ENCODE measurements at places on chromosomes 3 and 15. TPM values are rescaled to one million over a fixed set of nuclear protein-coding genes. Genes with fewer than 3 reads are reported as not detected.

SPATA12 gene
- total RNA-seq = 0.17 TPM

- DNase-seq = no peak
Observed at GRCh38 chr3:194744826-194745225, 59.1 kb downstream of the FAM43A start.

- DNase-seq = peak; percentile 91
Observed at GRCh38 chr3:101940521-101941317, 91.4 kb downstream of the NFKBIZ start.

GABRR3 gene
- total RNA-seq = not detected

GRCh38 chr3:153889905-153890334 is 231.3 kb upstream of the ARHGEF26 start:
- no peak for DNase-seq

TMC3 gene
- total RNA-seq = 0.05 TPM

GRCh38 chr15:77670558-77671361 is 38.0 kb upstream of the LINGO1 start:
- no peak for DNase-seq

DNA sequence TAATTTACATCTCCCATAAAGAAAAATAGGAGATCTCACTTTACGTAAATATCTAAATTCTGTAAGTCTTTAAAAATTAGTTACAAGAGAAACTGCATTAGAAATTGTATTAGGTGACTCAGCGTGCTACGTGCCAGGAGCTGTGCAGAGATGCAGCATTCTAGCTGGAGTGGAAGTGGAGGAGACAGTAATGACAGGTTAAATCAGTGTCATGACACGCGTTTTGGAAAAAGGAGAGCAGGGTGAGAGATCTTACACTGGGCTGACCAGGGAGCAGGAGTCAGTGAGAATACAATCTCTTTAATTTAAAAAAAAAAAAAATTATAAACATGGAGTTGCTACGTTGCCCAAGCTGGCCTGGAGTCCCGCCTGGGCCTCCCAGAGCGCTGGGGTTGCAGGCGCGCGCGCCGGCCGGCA is 635 bp downstream of the TUBGCP5 start:
- no peak for DNase-seq

GRCh38 chr3:46661776-46662766 is 31.4 kb downstream of the ALS2CL start:
- DNase-seq = no peak

OR5K2 gene
- not detected for total RNA-seq

CLDN18 gene
- not detected for total RNA-seq

INSYN1 gene
- not detected for total RNA-seq
